Stimulated activated CD4-positive, alpha-beta T cell treated with anti-CD3 and anti-CD28 coated beads, Interleukin-1b, Interleukin-23, amount 100 ng/mL, for 1 hour (primary cell): ENCODE measurements at places on chromosomes 13 and 19.

- no peak for DNase-seq
Measured at GRCh38 chr13:33637978-33638743, 179.8 kb upstream of the RFC3 start.

DNA sequence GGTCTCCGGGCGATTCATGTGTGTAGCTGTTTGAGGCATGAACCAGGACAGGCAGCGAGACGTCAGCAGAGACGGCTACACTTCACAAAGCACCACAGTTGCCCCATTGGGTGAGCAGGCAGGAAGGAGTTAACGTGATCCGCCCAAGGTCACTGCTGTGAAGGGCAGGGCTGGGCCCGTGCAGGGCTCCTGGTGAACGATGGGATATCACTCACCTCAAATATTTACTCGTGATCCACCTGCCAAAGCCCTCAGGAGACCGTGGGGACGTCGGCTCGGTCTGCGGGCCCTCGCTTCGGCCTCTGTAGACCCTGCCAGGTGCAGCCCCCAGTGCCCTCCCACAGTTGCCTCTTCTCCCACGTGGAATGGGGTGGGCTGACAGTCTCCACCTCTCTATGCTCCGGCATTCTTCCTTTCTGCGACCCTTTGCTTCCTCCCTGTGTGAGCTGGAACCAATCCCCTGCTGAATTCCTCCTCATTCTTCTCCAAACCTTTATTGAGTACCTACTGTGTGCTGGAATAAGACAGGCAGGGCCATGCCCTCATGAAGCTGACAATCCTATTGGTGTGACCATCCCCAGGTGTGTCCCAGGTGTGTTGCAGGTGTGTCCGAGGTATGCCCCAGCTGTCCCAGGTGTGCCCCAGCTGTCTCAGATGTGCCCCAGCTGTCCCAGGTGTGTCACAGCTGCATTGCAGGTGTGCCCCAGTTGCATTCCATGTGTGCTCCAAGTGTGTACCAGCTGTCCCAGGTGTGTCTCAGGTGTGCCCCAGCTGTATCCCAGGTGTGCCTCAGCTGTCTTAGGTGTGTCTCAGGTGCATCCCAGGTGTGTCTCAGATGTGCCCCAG is 2.0 kb upstream of the GRK1 start:
- DNase-seq: no peak

DNA sequence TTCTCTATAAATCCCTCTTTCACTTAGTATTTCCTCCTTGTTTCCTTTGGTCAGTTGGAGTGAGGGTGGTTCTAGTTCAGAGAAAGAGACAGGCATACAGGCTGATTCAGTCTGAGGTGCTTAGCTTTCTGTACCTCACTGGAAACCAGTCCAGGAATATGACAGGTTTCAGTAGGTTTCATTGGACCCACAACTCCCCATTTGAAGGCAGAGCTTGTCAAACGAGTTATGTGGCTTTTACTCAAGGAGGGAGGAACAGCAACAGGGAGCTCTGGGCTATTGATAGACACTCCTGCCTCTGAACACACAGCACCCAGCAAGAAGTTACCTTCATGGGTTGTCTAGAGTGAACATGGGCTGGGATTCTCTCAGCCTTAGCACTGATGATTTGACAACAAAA is 14.5 kb downstream of the ACTN4 start:
- DNase-seq: no peak

DNA sequence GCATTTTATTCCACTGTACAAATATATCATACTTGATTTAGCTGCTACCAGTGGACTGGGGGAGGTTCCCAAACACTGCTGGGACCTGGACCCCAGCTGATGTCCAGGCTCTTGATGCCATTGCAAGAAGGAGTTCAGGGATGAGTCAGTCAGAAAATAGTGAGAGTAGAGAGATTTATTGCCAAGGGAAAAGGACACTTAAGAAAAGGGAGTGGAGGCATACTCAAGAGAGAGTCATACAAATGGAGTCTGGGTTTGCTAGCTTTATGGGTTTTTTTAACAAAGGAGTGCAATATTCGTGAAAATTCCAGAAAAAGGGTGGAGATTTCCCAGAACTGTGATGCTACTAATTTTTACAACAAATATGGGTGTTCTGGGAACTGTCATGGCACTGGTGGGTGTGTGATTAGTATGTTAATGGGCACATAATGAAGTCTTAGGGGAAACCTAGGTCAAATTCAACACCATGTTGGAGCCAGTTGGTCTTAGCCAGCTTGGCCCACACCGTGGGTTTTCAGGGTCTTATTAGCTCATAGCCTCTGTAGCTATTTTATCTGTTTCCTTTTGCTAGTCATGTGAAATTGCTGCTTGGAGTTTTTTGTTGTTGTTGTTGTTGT is 36.2 kb downstream of the GPC6 start:
- no peak for DNase-seq

DNA sequence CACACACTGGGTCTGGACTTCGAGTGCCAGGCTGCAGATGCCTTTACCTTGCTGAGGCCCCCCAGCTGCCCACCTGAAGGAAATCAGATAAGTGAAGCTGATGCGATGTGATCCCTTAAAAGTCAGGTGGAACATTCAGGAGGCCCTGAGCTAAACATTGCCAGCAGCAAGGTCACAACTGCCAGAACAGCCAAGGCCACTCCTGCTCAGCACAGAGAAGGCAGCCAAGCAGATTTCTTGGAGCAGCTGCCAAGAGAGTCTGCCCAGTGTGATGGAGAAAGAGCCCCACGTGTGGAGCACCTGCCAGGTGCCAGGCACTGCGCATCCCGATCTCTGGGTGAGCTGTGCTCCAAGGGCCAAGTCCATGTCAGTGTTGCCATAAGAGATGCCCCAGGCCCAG is 20.6 kb upstream of the UQCRFS1 start:
- no peak for DNase-seq

DNA sequence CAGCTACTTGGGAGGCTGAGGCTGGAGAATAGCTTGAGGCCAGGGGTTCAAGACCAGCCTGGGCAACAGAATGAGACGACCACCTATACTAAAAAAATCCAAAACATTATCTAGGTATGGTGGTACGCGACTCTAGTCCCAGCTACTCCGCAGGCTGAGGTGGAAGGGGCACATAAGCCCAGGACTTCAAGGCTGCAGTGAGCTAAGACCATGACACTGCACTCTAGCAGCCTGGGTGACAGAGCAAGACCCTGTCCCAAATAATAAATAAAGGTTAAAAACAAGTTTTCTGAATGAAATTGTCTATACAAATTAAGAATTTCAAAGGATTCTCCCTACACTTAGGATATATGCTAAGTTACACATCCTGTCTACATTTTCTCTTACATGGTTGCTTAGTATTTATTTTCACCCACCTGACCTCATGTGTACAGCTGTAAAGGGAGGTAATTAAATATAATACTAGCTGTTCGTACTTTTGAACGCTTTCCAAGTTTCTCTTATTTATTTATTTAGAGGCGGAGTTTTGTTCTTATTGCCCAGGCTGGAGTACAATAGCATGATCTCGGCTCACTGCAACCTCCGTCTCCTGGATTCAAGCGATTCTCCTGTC is 1.6 kb downstream of the SLC25A30 start:
- DNase-seq: no peak

DNA sequence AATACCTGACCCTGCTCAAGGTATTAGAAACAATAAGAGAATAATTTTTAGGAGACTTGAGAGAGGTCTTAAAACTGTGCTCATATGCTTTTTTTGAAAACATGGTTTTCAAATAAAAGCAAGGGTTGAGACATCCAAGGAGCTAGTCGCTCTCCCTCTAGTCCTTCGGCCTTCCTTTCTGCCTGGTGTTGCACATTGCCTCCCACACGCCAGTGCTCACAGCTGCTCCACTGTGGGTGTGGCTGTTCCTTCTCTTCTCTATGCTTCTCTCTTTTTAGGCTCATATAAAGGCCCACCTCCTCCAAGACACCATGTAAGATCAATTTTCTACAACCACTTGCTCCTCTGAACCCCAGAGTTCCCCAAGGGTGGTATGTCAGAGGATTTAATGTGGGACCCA is 352.6 kb downstream of the ENOX1 start:
- DNase-seq: no peak
